ENCODE measurements at places on chromosomes 11 and 22.
A peak's percentile ranks its signal among the peaks of the same experiment; 100 is the strongest.

DNA sequence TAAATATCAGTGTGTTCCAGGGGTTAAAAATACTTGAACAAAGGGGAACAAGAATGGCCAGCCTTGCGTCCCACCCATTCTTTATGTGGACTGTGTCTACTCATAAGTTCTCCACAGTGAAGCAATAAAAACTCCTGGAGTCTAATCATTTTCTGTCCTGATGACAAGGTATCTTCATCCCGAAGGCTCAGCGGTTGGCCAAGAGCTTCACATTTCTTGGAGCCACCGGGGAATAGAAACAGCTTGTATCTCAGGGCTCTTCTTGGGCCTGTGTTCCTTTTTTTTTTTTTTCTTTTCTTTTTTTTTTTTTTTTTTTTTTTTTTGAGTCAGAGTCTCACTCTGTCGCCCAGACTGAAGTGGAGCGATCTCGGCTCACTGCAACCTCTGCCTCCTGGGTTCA, 36.8 kb upstream of the ADORA2A start:
- DNase-seq, result no peak

- DNase-seq, result no peak
Observed at GRCh38 chr11:125572916-125573315, 3.6 kb downstream of the EI24 start.

- DNase-seq, result peak; percentile 77
Observed at GRCh38 chr11:783581-784015, 6.3 kb downstream of the CEND1 start.

GRCh38 chr11:869399-870126, 26.9 kb downstream of the TSPAN4 start:
- DNase-seq, result no peak

DNA sequence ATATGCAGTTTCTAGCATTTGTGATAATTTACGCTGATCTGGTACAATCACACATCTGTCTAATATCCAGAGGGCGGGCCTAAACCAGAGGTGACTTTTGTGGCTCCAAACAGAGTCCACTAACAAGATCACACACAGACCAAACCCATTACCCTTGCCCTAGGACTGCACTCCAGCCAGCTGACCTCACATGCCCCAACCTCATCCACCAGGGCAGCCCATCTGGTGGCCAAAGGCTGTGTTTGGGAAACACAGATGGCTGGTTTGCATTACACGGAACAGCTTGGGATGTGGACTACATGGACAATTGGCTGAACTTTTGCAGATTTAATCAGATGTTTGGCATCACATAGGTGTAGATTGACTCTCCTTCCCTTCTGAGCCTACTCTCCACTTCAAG, 228.2 kb downstream of the GRIK4 start:
- no peak for DNase-seq

GRCh38 chr11:35675901-35676610, 13.5 kb downstream of the TRIM44 start:
- no peak for DNase-seq

GRCh38 chr22:19815093-19815822, 39.4 kb downstream of the GNB1L start:
- DNase-seq, result no peak

DNA sequence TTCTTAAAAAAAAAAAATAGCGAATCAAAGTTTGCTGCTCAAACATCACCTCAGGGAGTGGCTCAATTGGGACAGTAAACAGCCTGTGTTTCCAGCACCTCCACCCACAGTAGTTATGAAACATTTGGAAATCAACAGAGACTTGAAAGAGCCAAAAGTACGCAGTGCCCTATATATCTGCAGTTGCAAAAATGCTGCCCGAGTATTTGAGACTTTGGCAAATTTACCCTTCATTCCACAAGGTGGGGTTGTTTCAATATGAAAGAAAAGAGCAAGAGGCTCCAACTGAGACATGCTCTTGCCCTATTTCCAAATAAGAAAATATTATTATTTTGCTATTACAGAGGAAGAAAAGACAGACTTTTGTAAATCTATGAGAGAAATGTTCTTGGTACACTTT, 851.1 kb upstream of the RAG2 start:
- DNase-seq, result no peak

DNA sequence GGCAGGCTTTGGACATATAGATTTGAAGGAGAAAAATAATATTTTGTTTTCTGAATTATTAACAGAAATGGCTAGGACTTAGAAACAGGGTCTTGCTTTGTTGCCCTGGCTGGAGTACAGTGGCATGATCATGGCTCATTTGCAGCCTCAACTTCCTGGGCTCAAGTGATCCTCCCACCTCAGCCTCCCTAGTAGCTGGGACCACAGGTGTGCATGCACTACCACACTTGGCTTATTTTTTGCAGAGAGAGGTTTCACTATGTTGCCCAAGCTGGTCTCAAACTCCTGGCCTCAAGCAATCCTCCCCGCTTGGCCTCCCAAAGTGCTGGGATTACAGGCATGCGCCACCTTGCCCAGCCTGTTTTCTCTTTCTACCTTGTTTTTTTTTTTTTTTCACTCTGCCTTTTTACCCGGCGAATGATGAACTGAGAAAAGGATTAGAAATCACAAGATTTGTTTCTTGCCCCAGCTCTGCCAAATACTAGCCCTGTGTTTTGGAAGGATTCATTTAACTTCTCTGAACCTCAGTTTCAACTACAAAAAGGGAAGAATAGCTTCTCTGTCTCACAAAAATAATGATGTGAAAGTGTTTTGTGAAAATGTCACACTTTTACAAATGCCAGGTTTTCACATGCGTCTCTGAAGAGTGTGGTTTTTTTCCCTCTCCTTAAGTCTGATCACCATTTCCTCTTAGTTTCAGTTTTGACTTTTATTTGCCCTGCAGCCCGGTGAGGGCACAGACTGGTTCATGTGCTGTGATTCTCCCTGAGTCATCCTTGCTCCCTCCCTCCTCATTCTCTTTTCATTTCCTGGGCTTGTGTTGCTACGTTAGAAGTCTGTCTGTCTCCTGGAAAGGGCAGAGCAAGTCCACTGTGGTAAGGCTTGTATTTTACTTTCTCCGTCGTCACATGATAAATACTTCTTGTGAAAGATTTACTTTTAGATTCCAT, 67.7 kb downstream of the BCL2L13 start:
- DNase-seq, result no peak

- DNase-seq, result no peak
Observed at GRCh38 chr22:31897842-31898805, 46.2 kb upstream of the YWHAH start.

DNA sequence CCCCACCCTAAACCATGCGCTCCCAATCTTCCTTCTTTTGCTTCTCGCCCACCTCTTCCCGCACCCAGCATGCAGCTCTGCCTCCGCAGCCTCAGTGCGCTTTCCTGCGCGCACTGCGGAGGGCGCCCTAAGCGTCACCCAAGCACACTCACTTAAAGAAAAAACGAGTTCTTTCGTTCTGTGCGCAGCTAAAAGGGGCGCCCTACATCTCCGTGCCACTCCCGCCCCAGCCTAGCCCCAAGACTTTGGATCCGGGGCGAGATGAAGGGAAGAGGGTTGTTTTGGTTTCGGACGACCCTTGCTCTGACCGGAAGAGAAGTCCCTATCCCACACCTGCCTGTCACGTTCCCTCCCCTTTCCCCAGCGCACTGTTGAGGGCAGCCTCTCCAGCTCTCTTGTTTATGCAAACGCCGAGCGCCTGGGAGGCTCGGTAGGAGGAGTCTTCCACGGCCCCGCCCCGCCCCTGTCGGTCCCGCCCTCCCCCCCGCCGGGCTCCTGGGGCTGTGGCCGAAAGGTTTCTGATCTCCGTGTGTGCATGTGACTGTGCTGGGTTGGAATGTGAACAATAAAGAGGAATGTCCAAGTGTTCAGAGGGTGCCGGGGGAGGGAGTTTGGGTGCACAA, 5.3 kb downstream of the VSIG2 start:
- DNase-seq, result no peak

DNA sequence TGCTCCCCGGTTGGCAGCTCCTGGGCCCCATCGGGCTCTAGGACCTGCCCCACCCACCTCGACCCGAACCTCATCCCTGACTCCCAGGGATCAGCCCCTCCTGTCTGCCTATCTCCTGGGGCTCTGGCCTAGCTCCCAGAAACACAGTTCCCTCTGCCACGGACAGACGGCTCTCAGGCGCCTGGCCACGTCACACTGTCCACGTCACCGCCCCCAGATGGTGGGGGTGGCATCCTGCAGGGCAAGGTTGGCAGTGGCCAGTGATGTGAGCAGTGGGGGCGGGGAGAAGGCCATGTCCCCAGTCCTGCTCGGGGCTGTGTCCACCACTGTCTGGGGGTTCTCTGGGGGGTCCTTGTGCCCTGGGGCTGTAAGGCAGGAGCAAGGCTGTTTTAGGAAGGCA, 29.2 kb downstream of the SYT7 start:
- DNase-seq, result no peak

DNA sequence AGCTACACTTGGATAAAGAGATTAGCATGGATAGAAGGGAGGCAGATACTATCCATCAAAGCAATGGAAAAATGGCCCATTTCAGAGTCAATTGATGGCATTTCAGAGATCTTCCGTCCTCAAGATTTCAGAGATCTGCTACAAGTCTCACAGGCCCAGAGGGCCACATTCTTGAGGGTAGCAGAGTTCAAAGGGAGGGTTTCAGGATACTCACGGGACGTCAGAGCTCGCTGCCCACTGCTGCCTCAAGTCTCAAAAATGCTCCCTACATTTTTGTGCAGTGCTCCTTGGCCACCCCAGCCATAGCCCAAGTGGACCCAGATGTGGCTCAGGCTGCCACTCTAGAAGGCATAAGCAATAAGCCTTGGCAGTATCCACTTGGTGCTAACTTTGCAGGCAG, 24.9 kb downstream of the RTL6 start:
- no peak for DNase-seq

Data from neural crest cell (in vitro differentiated cells).